ENCODE measurements at places on chromosomes 1 and 21.

DNA sequence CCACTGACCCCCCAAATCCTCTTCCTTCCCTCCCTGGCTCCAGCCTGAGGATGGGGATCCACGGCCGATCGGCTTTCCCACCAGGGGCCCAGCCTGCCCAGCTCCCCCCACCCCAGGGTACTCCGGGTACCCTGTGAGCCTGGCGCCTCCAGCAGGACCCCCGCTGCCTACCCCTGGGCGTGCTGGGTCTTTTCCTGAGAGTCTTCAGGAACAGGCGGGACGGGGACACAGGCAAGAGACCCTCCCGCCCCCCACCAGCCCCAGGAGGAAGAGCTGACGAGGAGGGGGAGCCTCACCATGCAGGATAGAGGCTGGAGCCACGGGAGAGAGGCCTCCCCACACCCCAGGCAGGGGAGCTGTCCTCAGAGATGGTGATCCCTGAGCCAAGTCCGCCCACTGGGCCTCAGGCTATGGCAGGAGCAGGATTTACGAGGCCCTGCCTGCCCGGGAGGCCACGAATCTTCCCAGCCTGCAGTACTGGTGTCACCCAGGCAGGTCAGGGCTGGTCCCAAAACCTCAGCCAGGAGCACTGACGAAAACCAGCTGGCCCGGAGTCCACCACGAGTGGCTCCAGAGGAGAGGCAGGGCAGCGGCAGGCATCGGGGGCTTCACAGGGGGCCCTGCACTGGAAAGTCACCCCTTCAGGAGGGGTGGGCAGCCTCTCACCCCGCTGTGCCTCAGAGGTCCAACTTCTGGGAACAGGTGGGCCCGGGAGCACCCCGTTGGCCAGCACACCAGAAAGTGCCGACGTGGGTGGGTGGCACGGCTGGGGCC lies 58.0 kb downstream of the MEGF6 start:
- DNase-seq, result no peak

DNA sequence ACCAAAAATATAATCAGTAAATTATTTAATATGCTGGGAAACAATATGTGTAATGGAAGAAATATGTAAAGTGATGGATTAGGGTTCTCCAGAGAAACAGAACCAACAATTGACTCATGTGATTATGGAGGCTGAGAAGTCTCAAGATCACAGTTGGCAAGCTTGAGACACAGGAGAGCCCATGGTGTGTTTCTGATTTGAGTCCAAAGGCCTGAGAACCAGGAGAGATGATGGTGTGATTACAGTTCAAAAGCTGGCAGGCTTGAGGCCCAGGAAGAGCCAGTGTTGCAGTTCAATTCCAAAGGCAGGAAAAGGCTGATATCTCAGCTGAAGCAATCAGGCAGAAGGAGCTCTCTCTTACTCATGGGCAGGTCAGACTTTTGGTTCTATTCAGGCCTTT lies 138.8 kb upstream of the NBPF11 start:
- DNase-seq, result no peak

DNA sequence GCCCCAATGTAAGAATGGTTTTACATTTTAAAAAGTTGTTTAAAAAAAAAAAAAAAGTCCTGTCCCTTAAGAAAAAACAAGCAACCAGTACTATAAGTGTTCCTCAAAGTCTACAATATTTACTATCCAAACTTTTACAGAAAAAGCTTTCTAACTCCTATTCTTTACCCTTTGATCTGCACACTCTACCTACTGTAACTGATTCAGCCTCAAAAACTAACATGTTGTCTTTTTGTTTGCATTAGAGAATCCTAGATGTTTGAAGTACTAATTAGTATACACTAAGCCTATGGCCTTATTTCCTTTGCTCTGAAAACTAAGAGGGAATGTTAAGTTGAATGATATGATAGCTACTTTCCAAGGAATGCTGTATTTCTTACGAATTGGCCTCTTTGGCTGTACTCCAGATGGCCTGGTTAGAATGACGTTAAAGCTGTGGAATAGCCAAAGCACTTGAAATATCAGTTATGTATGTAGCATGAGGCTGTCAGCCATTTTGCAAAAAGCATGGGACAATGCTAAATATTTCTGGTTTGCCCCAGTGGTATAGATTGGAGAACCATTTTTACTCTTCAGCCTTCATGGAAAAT lies 234.8 kb downstream of the GPR52 start:
- no peak for DNase-seq

GRCh38 chr1:67726224-67726623 lies 41.2 kb downstream of the GADD45A start:
- no peak for DNase-seq

- DNase-seq, result no peak
These were observed 178.7 kb downstream of the VAV3 start for GRCh38 chr1:107786203-107786845.

DNA sequence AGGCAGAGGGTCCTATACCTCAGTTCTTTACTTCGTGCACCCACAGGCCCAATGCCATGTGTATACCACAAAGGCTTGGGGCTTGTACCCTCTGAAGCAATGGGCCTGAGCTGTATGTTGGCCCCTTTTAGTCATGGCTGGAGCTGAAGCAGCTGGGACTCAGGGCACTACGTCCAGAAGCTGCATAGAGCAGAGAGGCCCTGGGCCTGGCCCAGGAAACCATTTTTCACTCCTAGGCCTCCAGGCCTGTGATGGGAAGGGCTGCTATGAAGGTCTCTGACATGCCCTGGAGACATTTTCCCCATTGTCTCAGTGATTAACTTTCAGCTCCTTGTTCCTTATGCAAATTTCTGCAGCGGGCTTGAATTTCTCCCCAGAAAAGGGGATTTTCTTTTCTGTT lies 48.1 kb upstream of the VTCN1 start:
- no peak for DNase-seq

DNA sequence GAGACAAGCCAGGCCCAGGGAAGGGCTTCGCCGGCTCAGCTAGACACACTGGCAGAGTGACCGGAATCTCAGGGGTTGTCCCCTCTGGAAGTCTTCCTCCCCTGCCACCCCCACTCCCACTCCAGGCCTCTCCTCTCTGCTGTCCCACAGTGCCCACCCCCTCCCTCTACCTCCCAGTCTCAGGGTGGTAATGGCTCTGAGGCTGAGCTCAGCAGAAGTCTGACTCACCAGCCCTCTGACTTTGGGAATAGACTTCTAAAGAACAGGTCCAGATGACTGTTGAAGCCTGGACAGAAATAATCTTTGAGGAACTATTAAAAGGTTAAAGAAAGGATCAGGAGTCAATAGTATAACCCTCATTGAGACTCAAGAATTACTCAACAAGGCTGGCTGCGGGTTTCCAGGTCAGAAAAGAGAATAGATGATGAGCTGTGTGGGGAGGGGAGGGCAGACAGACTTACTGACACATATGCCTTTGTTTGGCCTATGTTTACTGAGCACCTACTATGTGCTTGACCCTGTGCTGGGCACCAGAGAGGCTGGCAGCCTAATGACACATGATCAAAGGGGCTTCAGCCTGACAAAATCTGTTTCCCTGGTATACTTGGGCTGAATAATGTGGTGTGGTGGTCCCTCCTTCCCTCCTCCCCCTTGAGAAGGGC lies 8.2 kb downstream of the HCRTR1 start:
- no peak for DNase-seq

DNA sequence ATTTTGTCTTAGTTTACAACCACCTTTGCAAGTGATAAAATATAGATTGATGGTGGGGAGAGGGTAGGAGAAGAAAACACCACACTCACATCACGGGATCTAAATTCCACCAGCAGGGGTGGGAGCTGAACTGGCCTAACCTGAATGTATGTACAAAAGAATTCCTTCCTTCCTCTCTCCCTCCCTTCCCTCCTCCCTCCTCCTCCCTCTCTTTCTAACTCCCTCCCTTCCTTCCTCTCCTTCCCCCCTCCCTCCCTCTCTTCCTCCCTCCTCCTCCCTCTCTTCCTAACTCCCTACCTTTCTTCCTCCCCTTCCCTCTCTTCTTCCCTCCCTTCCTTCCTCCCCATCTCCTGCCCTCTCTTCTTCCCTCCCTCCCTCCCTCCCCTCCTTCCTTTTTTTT lies 40.2 kb downstream of the HIVEP3 start:
- DNase-seq, result no peak

GRCh38 chr1:18849261-18849711 lies 10.2 kb downstream of the TAS1R2 start:
- DNase-seq, result no peak

GRCh38 chr21:38819719-38820159 lies 14.0 kb downstream of the ETS2 start:
- no peak for DNase-seq

DNA sequence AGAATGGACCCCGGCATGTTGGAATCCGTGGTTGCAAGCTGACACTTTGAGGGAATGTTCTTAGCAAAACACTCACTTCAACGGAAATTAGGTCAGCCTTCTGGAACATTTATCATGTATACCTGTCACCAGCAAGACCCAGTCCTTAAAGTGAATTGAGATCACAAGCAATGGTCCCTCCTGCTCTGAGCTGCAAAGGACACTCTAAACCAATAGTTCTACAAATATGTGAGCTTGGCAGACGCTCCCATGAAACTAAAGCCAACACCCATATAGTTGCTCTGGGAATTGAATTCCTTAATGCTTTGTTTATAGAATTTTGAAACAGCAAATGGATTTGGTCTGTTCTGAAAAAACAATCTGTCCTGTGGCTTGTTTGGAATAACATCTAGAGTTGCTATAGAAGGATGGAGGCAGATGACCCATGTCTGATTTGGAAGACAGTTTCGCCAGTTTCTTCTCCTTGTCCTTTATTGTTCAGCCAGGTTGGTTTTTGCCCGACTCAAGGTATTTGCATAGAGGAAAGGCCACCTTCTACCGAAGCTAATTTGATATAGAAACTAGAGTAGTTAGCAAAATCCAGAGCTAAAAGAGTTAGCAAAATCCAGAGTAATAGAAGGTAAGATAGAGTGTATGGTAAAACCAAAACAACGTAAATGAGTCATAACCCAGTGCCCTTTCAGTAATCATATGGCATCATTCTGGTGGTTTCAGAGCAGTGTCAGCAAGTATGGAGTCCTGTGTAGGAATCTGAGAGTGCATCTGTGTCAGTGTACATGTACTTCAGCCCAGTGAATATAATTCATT lies 236.2 kb downstream of the NFIA start:
- DNase-seq, result no peak

DNA sequence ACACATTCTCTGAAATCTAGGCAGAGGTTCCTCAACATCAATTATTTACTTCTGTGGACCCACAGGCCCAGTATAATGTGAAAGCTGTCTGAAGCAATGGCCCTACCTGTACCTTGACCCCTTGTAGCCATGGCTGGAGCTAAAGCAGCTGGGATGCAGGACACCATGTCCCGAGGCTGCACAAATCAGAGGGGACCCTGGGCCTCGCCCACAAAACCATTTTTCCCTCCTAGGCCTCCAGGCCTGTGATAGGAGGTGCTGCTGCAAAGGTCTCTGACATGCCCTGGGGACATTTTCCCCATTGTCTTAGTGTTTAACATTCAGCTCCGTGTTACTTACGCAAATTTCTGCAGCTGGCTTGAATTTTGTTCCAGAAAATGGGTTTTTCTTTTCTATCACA lies 110.5 kb downstream of the BRINP3 start:
- DNase-seq, result no peak

DNA sequence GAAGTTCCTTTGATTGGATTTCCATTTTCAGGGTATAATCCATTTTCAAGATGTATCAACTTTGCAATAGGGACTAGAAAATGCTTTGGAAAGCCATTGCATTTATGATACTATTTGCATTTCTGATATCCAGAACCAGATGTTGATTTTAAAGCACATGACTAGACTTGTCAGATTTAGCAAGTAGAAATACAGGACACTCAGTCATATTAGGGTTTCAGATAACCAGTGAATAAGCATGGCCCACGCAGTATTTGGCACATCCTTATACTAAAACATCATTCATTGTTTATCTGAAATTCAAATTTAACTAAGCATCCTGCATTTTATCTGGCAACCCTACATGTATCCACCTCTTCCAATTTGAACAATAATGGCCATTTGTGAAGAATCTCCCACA lies 113.3 kb upstream of the DPT start:
- no peak for DNase-seq

- no peak for DNase-seq
These were observed 7.6 kb downstream of the CAPN9 start for GRCh38 chr1:230754796-230755195.

- no peak for DNase-seq
These were observed 128.6 kb downstream of the LHX4 start for GRCh38 chr1:180358649-180359048.

GRCh38 chr1:236120721-236121153 lies 21.6 kb upstream of the GPR137B start:
- no peak for DNase-seq

GRCh38 chr1:84896279-84896678 lies 3.3 kb upstream of the LPAR3 start:
- no peak for DNase-seq

- no peak for DNase-seq
These were observed 9.5 kb upstream of the CLIC4 start for GRCh38 chr1:24735509-24736375.

DNA sequence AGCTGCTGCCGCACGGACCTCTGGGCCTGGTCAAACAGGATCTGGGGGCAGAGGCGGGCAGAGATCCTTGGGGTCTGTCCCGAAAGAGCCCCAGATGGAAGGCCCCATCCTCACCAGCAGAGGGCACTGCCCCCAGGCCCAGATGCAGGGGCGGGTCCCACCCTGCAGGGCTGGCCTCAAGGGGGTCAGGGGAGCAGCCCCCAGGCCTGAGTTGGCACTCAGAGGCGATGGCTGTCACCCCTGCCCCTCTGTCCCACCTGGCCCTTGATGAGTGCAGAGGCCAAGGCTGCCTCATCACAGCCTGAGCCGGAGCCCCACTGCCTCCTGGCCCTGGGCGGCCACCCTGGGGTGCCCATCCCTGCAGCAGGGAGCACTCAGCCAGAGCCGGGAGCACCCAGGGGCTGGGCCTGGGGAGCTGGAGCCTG lies 5.7 kb downstream of the ACAP3 start:
- no peak for DNase-seq

DNA sequence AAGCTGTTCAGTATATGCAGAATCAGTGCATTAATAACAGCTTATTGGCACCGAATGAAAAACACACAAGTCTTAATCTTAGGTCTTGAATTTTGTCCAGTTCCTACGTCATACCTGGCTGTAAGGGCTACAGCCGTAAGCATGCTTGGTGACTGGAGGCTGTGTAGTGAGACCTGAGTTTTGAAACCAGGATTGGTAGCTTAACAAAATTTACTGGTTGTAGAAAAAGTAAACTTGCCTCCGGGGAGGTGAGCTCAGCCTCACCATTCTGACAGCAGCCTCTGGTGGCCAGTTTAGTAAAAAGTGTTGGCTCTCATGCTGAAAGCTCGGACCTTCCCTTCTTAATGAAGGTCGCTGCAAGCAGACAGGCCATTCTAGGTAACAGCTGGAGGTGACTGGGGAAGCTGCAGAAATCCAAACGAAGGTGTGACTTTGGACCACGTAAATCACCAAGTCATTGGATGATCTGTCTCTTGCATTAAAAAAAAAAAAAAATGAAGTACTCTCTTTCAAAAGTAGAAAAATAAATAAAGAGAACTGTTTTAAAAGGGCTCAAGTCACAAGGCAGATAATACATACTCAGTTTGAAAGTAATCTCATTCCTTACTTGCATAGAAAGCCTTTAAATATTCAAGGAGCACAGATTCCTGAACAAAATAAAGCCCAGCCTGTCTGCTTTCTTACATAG lies 48.9 kb downstream of the HLCS start:
- DNase-seq, result no peak

All from GOT3 (cell line).